ENCODE measurements at places on chromosomes 12 and 14.

GRCh38 chr12:129530517-129530916, 373.3 kb downstream of the TMEM132D start:
- DNase-seq, result no peak

DNA sequence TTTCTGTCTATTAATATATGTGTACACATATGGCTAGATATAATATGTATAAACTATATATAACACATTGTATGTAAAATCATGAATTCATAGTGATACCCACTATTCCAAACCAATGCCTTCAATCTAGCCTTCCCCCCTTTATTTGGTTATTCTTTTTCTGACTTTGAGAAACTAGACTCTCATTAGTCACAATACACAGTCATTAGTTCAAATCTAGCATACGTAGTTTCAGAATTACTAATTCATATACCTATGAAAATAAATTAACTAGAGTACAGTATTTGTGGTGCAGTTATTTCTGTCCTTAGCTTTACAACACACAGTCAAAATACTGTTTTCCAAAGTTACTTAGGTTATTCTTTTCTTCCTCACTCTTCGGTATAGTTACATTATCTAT, 268.2 kb downstream of the DPF3 start:
- DNase-seq, result no peak

DNA sequence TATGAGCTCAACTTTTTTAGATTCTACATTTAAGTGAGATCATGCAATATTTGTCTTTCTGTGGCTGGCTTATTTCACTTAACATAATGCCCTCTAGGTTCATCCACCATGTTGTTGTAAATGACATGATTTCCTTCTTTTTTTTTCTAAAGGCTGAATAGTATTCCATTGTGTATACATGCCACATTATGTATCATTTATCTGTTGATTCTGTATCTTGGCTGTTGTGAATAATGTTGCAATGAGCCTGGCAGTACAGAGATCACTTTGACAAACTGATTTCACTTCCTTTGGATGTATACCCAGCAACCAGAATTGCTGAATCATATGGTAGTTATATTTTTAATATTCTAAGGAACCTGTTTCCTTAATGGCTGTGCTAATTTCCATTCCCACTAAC, 19.1 kb downstream of the FBXW8 start:
- no peak for DNase-seq

DNA sequence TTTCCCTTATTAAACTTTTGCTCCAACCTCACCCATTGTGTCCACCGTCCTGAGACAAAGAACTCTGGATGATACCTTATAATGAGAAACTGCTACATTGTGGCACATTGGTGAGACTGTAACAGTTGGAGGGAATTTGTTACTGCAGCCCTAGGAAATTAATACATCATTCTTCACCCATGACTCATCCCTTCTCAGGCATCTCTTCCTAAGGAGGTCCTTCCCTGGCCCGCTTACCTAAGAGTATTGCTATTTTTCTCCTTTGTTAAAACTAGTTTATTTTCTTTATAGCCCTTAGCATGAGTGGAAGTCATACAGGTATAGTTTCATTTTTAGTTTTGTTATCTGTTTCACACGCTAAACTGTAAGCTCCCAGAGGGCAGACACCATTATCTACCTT, 87.1 kb downstream of the TMEM260 start:
- DNase-seq, result no peak

- peak; percentile 76 for DNase-seq
Measured at GRCh38 chr12:104669851-104670337, 213.1 kb downstream of the CHST11 start.

- DNase-seq, result no peak
Measured at GRCh38 chr12:1213205-1213604, 222.2 kb downstream of the ERC1 start.

DNA sequence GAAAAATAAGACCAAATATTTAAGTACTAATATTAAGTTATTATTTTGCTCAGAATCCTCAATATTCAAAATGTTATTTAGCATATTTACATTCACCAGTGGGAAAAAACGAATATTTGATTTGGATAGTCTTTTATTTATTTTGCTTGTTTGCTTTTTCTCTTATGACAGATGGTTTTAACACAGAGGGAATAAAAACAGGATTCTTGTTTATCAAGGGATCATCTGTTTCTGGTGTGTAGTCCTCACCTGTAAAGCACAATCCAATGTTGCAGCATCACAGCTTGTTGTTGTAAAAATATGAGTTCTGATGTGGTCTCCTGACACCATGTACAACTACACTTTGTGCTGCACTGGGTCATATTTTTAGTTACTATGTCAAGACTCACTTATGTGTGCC, 103.9 kb downstream of the AVPR1A start:
- DNase-seq, result no peak

DNA sequence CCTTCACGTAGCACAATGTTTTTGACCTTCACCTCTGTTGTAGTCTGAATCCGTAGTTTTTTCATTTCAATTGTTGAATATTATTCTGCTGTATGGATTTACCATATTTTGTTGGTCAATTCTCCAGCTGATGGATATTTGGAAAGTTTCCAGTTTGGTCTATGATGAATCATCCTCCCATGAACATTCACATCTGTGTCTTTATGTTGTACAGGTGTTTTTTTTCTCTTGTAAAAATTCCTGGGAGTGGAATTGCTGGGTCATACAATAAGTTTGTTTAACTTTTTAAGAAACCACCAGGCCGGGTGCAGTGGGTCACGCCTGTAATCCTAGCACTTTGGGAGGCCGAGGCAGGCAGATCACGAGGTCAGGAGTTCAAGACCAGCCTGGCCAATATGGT, 36.7 kb upstream of the GNG2 start:
- no peak for DNase-seq

DNA sequence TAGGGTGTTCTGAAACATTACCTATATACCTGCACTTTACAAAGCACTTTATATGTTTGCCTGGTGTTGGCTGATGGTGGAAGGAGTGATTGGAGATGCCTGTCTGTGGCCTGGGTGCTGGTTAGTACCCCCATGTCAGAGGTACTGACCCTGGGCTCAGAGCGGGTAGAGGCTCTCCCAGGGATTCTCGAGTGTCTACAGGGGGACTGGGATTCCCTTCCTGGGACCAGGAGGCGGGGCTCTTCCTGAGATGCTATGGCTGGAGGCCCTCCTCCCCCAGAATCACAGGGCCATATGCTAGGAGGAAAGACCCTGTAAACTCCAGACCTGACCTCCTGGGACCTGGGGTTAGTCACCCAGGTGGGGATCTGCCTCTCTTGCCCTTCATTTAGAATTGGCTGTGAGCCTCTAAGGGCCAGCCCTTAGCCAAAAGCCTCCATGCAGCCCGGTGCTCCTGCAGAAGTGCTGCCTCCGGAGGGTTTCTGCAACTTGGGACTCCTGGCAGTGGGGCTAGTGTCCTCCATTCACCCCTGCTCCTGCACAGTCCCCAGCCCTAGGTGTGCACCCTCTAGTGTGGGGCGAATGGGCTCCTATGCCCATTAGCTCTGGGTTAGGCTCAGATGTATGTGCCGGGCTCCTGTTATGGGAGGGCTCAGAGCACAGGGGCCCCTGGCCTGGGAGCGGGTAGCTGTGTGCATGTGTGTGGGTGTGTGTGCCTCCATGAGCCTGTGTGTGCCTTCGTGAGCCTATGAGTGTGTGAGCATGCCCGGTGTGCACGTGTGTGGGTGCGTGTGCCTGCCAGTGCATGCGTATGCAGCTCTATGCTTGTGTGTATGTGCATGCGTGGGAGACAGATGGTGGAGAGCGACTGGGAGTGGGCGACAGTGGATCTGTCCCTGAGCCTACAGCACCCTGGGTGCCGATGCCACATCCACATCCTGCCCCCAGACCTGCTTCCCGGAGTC, 36.6 kb downstream of the RTL1 start:
- no peak for DNase-seq

DNA sequence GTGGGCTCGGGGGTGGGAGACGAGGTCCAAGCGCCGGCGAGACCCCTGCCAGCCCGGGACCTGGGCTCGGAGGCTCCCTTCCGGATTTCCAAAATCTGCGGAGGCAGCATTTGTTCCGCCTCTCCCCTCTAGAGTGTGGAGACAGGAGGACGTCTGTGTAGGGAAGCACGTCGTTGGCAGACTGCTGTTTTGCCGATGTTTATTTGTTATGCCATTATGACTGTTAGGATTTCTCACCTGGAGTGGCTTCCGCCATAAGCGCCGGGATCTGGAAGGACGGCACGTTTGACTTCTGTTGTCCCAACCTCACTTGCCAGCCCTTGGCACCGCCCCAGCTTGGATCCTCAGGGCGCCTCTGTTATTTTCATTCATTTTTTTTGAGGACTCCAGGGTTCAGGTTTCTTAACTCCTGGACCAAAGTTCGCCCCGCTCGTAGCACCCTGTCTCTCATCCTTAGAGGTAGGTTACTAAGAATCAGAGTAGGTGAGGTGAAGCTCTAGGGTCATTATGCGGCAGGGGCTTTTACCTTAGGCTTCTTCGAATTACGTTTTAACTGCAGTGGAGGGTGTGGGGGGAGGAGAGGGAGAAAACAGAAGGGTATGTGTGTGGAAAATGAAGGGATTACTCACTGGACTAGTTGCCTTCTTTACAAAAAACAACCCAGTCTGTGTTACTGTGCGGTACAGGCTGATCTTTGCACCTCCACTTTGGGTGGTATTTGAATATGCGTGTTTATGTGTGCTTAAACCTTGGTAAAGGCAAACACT, 547 bp upstream of the PYGL start:
- DNase-seq, result no peak

- no peak for DNase-seq
Measured at GRCh38 chr12:57712701-57713100, 18.8 kb downstream of the OS9 start.

GRCh38 chr14:44652640-44653039, 145.6 kb upstream of the FSCB start:
- DNase-seq, result no peak

GRCh38 chr12:56541631-56542030, 20.0 kb downstream of the RBMS2 start:
- DNase-seq, result peak; percentile 26

- no peak for DNase-seq
Measured at GRCh38 chr12:132404951-132405741, 75.8 kb upstream of the GALNT9 start.

- no peak for DNase-seq
Measured at GRCh38 chr14:87109271-87109670, 883.7 kb downstream of the GALC start.

- DNase-seq, result peak; percentile 95
Measured at GRCh38 chr12:26810330-26810729, 22.7 kb downstream of the ITPR2 start.

DNA sequence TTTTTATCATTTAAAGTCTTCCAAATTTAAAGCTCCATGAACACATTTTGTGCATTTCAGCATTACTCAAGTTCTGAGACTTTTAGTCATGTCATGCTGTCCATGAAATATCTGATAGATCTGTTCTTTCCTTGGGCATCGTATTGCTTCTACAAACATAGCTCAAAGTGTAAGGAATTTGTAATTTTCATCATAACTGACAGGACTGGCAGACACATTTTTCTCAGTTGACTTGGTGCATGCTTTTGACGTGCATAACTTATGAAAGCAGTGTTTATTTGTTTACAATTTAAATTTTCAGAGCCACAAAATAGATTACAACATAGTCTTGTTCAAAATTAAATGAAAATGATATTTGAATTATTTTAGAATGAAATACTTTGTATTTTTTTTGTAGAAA, 812.1 kb upstream of the NOVA1 start:
- DNase-seq, result no peak

DNA sequence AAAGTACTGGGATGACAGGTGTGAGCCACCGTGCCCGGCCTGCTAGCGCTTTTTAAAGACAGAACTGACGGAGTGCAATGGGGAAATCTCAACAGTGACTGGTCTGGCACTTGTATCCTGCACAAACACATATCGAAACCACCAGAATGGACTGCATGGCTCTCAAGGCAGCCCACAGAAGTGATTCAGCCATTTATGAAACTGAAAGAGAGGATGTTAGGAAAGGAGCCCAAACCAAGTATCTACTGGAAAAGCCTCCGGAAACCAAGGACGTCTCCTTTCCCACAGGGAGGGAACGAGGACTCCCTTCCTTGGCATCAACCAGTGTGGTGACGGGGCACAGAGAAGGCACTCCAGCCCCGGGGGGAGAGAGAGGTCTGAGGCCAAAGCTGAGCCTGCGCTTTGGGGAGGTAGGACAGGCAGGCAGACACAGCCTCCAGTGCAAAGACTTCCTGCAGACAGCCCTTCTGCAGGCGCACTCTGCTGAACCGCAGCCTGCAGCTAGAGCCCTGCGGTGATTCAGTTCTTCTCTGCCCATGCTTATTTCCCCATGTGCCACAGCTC, 16.5 kb downstream of the SLC15A4 start:
- no peak for DNase-seq

GRCh38 chr14:22822016-22822570, 6.9 kb upstream of the SLC7A7 start:
- no peak for DNase-seq

DNA sequence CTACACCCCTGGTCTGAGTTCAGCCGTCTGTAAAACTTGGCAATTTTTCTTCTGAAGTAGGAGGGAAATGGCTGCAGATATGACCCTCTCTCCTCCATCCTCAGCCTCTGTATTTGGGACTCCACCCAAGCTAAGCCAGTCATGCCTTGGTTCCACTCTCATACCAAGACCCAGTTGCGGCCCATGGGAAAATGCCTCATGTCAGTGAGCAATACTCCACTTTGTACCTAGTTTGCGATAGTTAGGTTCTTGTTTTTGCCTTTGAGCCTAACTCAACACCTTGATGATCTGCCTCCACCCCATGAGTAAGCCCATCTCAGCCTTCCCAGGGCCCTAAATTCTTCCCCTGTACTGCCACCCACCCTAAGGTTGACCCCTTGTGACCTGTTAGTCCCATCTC, 143.4 kb downstream of the HMGA2 start:
- no peak for DNase-seq

DNA sequence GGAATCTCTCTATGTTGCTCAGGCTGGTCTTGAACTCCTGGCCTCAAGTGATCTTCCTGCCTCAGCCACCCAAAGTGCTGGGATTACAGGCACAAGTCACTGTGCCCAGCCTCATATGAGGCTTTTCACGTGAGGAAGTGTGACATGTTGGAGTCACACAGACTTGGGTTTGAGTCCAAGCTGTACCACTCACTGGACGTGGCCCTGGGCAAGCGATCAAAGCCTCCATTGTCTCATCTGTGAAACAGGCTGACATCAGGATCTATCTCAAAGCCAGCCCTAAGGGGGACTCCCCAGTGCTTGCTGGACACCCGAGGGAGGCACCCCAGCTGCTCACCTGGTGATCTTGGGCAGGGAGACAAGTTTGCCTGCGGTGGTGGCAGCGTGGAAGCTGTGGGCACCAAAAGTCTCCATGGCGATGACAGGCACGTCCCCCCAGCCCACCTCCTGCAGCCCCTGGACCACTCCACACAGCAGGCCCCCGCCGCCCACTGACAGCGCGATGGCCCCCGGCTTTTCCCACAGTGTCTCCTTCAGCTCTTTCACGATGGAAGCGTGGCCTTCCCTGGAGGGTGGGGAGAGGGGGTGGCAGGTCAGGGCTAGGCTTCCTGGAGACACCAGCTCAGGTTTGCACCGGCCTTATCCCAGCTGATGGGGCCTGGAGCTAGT, 6.7 kb downstream of the SDS start:
- no peak for DNase-seq

DNA sequence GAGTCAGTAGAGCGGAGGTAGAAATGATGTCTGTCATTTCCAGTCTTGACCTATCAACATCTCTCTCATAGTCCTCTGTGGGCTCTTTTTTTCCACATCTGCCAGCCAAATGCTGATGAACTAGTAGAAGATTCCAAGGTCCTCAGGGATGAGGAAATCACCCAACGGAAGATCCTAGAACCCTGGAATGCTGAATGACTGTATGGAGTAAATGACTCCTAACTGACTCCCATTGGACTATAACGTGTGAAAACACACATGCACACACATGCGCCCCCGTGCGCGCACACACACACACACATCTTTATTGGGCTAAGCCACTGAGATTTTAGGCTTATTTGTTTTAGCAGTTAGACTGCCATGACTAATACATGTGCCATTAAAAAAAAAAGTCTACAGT, 159.2 kb downstream of the MYRFL start:
- DNase-seq, result no peak
